Stimulated activated CD4-positive, alpha-beta T cell treated with anti-CD3 and anti-CD28 coated beads, TNF-alpha, amount 100 ng/mL, for 4 hours (primary cell): ENCODE measurements at places on chromosomes 5 and 9.
A peak's percentile ranks its signal among the peaks of the same experiment; 100 is the strongest.

- no peak for DNase-seq
These were observed 248.1 kb downstream of the IRX1 start for GRCh38 chr5:3843706-3844105.

- no peak for DNase-seq
These were observed 176.1 kb upstream of the MVB12B start for GRCh38 chr9:126150411-126151030.

DNA sequence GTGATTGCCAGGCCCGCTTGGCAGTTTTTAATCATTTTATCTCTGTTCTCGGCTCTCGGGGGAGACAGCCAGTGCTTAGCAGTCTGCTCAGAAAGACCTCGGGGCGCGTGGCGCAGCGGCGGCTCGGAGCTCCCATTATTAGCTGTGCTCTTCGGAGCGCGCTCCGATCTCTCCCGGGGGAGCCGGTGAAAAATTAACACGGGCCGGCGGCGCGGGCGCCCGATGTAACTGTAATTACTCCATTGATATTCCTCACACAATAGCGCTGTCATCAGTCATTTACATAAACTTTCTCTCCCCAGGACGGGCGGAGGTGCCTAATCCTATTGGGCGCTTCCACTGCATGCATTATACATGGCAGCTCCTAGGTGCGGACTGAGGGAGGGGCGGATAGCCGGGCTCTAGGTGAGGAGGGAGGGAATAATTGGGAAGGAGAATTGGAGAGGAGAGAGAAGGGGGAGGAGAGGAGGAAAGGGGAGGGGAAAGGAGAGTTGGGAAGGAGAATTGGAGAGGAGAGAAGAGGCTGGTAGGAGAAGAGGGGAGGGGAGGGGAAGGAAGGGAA lies 24.9 kb downstream of the LMX1B start:
- no peak for DNase-seq

DNA sequence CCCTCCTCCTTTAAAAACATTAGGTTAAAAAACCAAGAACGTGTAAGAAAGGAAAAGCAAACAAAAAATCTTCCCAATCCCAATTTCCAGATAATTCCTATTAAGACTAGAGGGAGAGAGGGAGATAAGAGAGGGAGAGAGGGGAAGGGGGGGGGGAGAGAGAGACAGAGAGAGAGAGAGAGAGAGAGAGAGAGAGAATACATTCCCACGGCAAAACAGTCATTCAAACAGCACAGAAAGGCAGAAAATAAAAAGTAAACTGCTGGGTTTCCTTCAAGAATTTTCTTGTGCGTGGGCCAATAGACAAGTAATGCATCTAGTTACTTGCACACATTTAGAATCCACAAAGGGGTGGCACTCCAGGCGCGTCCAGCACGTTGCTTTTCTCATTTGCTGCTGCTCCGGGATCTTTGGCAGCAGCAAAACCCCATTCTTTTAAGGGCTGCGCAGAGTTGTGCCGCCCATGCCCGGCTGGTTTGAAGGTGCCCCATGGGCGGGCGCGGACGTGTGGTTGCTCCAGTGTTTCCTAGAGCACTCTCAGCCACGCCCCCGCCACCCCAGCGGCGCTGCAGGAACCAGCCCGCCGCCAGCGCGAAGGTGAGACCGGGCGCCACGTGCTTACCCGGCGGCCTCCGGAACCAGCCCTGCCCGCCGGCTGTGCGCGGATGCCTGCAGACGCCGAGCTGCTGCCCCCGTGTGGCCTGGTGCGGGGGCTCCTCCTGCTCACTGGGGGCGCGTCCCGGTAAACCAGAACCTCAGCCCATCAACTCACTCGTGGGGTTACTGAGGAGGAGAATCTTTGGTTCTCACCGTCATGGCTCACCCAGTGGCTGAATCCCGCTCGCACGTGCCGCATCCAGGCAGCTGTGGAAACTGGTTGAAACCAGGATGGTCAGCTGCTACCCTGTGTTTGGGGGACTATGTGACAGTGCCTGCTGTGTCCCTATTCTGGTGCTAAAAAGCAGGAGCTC lies 44.6 kb downstream of the STC2 start:
- peak; percentile 40 for DNase-seq

DNA sequence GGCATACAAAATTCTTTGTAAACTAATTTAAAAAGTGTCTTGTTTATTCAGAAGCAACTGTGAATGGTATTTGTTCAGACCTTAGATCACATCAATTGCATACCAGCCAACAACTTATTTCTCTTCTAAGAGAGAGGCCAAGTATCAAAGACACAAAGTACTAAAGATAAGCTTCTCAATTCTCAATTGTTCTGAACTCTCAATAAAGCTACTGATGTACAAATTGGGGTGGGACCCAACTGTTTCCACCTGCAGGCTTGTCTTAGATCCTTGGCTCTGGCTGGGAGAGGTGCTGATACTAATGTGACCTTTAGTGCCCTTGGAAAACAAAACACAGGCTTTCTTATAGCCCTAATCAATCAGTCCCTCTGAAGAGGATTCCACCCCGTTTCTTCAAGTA lies 22.1 kb downstream of the XRCC4 start:
- no peak for DNase-seq

DNA sequence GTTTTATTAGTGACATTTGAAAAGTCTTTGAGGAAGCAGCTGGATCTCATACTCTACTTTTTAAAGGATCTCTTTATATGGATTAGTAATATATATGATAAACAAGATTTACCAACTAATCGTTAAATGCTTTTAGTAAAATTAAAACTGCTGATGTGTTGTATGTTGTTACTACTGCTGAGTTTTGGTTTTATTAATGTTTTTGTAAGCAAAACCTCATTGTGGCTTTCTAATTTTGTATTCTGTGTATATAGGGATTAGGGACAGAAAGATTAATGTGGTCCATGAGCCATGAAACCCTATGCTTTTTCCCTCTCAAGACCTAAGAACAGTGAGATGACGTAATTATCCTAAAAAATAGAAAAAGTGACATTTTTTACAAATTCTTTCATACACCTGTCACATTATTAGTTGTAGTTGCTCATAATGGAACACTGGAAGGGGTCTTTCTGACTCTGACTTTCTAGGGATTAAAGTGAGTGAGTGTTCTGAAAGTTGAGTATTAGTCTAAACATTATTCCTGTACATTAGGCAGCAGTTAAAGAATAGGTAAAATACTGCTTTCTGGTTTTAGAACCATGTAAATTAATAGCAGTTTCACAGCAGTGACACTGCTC lies 85.9 kb downstream of the SLC12A2 start:
- no peak for DNase-seq
